ENCODE measurements at places on chromosomes 3 and 15.

- DNase-seq = no peak
Measured at GRCh38 chr15:40366457-40367370, 8.7 kb downstream of the DISP2 start.

DNA sequence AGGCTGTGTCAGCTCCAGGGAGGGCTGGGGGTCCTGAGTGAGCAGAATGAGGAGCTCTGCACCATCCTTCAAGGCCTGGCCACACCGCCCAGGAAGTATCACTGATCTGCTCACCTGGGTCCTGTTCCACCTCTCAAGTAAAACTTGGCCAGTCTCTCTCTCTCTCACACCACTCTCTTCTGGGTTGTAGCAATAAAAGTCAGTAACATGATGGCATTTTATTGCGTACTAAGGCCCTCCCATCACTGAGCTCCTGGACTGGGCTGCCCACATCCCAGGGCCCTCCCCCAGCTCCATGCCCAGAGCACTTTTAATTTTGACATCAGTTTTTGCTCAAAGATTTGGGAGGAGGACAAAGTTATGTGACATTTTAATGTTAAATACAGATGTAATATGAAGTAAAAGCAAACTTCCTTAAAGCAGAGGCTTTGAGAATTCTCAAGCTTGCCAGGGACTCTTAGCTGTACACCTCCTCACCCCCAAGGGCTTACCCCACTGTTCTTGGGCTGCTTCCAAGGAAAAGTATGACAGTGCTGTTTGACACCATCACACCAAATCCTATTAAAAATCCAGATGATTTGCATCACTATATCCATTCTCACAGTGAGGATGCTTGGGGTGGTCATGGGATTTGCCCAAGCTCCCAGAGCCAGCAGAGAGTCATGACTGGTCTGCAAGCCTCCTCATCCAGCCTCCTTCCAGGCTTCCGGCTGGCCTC lies 105.1 kb upstream of the SLCO2A1 start:
- DNase-seq = no peak

DNA sequence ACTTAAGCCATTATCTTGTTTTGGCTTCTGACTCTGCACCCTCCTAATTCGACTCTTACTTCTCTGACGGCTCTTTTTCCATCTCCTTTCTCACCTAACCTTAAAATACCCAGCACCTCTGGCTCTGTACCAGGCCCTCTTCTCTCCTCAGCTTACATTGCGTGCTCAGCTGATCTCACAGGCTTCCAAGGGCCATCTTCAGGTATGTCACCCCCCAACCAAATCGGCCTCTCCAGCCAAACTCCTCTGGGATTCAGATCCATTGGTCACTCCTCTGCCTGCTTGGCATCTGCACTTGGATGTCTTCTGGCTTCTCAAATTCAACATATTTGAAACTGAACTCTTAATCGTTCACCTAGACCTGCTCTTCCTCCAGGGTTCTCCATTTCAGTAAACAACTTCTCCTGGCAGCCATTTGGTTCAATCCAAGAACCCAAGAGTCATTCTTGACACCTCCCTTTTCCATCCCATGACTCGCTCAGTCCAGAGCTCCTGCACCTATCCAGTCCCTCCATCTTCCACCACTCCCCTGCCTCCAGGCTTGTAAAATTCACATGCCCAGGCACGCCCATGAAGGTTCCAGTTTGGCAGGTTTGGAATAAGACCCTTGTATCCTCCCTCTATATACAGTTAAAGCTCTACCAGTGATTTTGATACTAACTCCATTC lies 35.2 kb upstream of the SLC41A3 start:
- DNase-seq = no peak

GRCh38 chr15:81133782-81134461 lies at the start of gene CFAP161:
CFAP161 (plus strand) TSS chr15:81134270; CDS start chr15:81134330, 60 bp downstream.
- DNase-seq = peak; percentile 23
